ENCODE measurements at places on chromosomes 6 and 20.

GRCh38 chr20:21609221-21609620 lies 95.4 kb upstream of the NKX2-2 start:
- no peak for DNase-seq

GRCh38 chr6:128327890-128328289 lies 192.5 kb downstream of the PTPRK start:
- DNase-seq = no peak

DNA sequence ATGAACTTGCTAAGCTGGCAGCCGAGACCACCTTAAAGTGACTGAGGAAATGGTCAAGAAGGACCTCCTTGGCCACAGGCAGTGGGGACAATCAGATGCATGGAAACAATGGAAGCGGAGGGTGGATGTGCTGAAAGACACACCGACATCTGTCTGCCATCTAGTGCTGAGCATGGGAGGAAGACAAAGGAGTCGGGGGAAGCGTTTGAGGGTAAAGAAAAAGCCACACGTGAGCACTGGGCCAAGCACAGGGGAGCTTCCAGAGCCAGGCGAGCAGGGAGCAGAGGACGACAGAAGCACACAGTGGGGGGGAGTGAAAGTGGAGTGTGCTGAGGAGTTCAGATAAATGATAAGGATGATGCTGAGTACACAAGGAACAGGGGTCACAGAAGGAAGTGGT lies 367.8 kb downstream of the ZFAND3 start:
- DNase-seq = no peak

DNA sequence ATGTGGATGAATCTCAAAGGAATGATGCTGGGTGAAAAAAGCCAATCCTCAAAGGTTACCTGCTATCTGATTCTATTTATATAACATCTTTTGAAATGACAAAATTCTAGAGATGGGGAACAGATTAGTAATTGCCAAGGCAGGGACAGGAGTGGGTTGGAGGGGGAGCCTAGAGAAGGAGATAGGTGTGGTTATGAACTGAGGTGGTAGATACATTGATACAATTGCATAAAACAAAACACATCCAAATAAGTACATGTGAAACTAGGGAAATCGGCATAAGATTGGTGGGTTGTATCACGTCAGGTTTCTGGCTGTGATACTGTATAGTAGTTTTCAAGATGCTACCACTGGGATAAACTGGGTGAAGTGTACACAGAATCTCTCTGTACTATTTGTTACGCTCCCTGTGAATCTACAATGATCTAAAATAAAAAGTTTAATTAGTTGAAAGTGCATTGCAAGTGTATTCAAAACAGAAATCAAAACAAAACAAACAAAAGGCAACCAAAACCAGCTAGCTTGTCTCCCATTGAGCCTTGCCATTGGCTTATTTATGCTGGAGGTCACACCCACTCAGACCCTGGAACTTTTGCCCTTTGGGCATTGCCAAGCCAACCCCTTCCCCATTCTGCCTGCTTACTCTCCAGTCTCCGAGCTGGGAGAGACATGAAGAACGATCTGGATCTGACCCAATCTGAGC lies 27.8 kb downstream of the PPP1R16B start:
- no peak for DNase-seq

- no peak for DNase-seq
Observed at GRCh38 chr6:33724102-33725023, 12.9 kb upstream of the UQCC2 start.

- no peak for DNase-seq
Observed at GRCh38 chr20:63163596-63164483, 52.1 kb downstream of the YTHDF1 start.

DNA sequence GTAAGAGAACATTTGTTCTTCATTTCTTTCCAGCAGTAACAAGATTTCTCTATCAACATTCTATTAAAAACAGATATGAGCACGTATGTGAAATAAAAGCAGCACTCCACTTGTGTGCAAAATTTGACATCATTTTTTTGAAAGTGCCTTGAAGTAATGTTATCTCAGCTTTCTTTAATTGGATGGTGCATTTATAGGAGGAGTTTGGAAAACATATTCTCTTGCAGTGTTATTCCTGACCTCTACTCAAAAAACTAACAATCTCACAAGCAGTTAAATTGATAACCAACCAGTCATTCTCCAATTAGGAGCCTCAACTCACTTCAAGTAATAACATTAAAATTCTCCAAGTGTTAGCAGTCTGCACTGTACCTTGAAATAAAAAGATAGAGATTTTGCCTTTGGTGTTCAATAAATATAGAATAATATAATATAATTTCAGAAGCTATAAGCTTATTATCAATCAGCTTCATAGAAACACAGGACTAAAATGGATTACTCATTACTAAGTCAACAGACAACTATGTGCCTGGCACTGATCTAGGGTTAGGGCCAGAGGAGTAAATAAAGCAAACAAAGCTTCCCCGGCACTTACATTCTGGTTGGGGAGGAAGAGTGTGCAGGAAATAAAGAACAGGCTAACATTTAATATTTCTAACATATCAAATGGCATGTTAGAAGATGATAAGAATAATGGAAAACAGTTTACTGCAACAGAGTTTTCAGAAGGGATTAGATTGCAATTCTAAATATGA lies 149.0 kb upstream of the SGK1 start:
- DNase-seq = no peak

GRCh38 chr6:52712136-52712535 lies 41.2 kb downstream of the TMEM14A start:
- DNase-seq = no peak

DNA sequence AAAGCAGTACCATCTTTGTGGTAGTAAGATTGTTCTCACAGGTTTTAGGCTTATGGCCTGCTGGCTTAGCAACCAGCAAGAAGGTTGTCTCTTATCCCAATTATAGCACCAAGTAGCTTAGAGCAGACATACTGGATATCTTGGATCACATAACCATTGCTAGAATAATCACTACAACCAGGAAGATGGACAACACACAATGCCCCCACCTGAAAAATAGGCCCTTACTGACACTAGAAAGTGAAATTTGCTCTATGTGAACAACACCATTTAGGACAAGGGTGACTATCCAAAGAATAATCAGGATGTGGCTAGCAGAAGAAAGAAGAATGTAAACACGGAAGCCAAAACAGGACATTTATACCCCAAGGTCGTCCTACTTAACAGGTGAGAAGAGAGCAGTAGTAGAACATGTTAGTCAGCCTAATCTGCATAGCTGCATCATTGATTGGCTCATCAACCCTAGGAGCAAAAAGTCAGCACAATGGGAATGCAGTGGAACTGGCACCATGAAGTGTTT lies 172.7 kb upstream of the MARCKS start:
- no peak for DNase-seq

- DNase-seq = no peak
Observed at GRCh38 chr20:51021067-51022025, 1.6 kb downstream of the KCNG1 start.

DNA sequence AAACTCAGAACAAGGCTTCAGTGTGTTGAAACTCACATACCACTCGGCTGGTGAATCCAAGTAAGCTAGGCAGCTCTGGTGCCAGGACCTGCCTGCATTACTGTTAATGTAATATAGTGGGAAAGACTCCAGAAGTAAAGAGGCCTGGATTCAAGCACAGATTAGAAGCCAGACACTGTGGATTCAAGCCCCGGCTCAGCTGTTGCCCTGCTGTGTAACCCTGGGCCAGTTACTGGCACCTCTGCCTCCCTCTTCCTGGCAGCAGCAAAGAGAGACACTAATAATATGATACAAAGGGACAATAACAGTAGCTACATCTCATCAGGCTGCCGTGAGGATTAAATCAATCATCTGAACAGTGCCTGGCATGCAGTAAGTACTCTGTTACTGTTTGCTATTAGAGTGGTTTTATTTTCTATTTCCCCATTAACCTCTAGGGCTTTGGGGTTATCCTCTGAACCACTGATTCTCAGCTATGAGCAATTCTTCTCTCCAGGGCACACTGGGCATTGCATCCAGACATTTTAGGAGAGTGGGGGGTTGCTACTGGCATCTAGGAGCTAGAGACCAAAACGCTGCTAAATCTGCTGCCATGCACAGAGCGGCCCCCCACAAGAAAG lies 92.9 kb downstream of the ZMYND8 start:
- DNase-seq = no peak

DNA sequence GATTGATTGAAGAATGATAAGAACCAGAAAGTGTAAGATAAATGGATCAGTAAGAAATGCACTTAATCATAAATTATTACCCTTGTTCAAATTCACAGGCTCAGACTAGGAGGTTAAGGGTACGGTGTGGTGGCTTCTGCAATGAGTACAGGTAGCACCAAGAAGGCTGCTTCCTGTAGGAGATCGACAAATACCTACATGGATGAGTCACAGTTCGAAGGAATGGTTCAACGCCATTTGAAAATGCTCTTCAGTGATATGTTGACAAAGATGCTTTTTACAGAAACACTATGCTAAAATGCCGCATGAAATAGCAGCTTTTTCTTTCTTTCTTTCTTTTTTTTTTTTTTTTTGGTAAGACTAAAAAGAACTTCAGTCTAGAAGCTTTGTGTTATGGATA lies 116.2 kb downstream of the DTNBP1 start:
- DNase-seq = no peak

GRCh38 chr20:57762531-57763234 lies 52.9 kb upstream of the PMEPA1 start:
- no peak for DNase-seq

DNA sequence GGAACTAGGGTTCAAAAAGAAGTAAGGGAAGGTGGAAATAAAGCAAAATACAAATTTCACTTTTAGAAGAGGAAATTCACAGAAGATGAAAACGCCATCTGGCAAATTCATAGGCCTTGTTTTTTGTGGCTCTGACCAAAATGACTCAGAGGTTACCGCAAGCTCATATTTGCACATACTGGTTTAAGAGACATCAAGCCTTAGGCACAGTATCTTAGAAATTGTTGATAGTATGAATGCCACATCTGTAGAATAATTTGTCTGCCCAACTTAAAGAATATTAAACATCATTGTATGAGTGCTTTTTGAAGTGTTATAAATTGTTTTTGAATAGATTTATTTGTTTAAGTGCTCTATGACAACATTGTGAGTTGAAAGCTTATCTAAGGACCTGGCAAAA lies 10.6 kb downstream of the TAAR1 start:
- no peak for DNase-seq

- DNase-seq = no peak
Observed at GRCh38 chr20:31833931-31834521, 11.4 kb downstream of the FOXS1 start.

- DNase-seq = no peak
Observed at GRCh38 chr20:50724851-50725723, 6.3 kb upstream of the PARD6B start.

GRCh38 chr20:45181639-45182038 lies 6.9 kb downstream of the PI3 start:
- DNase-seq = no peak

DNA sequence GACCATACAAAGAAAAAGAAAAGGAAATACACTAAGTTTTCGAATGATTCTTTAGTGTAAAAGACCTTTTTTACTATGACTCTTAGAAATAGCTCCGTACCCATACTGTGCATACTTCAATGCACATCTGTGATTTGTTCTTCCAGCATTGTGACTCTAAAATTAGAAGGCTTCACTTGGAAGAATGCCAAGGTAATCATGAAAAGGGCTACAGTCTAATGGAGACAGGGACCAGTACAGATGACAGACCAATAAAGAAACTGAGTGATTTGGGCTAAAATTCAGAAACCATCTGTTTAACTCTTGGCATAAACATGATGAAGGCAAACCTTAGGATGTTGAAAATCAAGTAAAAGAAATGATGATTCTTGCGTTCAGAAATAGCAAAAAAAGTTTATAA lies 46.3 kb downstream of the CYP39A1 start:
- DNase-seq = no peak

GRCh38 chr20:47546184-47547033 lies 44.7 kb downstream of the NCOA3 start:
- no peak for DNase-seq

DNA sequence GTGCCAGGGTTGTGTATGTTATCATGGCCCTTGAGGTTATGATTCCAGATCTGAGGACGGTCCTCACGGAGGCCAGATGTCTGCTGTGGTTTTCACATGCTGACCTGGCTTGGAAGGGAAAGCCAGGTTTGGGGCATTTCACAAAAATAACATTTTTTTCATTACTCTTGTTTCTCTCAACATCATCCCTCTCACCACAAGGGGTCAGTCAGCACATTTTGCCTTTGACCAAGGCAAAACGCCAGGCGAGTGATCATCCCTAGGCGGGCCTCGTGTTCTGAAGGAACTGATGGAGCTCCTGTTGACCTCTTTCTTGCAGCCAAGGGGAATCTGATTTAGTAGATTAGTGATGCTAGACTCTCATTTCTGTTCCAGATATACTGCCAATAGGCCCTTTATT lies 133.5 kb downstream of the TBC1D7 start:
- DNase-seq = no peak

GRCh38 chr20:12594410-12595088 lies 414.2 kb upstream of the SPTLC3 start:
- DNase-seq = no peak

GRCh38 chr6:906920-907319 lies 214.0 kb upstream of the EXOC2 start:
- DNase-seq = no peak

- DNase-seq = no peak
Observed at GRCh38 chr6:82875573-82876185, 190.0 kb downstream of the UBE3D start.

DNA sequence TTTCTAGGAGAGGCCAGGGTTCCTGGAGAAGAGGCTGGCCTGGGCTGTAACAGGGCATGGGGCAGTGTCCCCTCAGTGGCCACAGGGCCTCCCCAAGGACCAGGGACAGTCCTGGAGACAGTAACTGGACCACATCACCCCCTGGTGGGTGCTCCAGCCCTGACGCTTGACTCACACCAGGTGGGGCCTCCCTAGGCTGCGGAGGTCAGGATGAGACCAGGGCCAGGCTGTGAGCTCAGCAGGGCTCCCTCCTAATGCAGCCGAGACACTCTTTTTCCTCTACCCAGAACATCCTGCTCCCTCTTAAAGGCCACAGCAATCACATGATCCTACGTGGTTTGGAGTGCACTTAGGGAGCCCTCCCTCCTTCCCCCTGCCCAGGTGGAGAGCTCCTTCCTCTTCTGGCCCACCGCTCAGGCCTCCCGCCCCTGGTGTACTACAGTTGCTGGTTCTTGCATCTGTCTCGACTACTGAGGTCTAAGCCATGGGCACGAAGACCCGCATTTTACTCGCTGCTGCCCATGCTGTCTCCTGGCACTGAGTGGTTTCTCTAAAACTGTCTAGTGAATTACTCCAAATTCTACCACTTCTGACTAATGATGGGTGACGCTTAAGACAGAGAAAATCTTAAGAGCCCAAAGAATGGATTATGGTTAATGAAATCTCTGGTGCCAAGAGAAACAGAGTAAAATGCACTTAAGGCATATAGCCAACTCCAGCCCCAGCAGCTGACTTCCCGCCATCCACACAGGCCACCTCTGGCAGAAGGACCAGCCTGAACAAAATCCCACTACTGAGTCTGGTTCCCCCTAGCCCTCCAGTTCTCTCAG lies 166.1 kb upstream of the CST7 start:
- no peak for DNase-seq

- DNase-seq = no peak
Observed at GRCh38 chr6:17042422-17043147, 59.3 kb upstream of the STMND1 start.

Measured in CD8-positive, alpha-beta memory T cell (primary cell).